ENCODE measurements at places on chromosomes 4 and X.

DNA sequence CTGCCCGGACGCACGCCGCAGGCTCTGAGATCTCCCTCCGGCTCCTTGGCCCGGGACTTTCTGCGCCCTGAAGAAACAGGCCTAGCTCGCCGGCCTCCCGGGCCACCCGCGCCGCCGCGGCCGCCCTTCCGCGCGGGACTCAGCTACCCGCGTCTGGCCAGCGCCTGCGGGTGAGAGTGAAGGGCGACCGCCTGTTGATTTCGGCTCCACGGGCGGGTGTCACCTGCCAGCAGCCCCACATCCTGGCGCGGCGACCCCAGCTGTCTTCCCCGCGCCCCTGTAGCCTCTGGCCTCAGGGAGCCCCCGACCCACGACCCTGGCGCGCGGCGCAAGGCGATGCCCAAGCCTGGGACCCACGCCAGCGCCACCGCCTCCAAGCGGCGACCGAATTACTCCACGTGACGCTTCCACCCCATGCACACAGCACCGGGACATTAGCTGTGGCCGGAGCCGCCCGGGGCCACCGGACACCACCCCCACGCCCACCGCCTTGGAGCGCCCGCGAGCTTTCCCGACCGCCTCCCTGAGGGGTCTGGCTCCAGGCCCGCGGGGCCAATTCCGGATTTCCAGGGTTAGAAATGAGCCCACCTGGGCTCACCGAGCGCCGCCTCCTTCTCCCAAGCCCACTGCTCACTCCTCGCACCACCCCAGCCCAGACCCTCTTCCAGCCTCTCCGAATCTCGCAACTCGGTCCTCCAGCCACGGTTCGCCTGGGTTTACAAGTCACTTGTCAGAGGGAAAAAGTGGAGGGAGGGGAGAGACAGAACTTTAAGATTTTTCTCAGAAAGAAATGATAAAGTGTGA, 10.2 kb downstream of the ARX start:
- DNase-seq = no peak

- DNase-seq = no peak
Observed at GRCh38 chrX:139203651-139204570, 326.6 kb upstream of the F9 start.

GRCh38 chrX:3815896-3816664, 102.6 kb upstream of the PRKX start:
- DNase-seq = peak; percentile 13

- DNase-seq = no peak
Observed at GRCh38 chrX:105758754-105759153, 63.6 kb upstream of the NRK start.

- DNase-seq = no peak
Observed at GRCh38 chr4:1866189-1866661, 5.0 kb upstream of the NSD2 start.

Data from T follicular helper cell (primary cell).